ENCODE measurements at places on chromosomes 13 and 19.
A peak's percentile ranks its signal among the peaks of the same experiment; 100 is the strongest.

DNA sequence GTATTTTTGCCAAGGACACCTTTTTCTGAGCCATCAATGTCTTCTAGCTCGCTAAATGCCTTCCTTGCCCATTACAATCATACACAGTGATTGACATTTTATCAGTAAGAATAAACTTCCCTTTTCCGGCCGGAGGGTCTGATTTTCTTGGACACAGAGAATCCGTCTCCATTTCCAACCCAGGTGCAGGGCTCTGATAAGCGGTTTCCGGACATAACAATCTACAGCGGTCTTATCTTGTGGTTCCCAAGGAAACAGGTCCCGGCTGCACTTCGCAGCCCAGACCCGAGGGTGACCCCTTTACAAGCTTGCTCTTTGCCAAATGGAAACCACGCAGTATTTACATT is 5.1 kb upstream of the ZNF77 start:
- no peak for DNase-seq

- DNase-seq = no peak
Measured at GRCh38 chr13:30810261-30810701, 74.9 kb downstream of the ALOX5AP start.

DNA sequence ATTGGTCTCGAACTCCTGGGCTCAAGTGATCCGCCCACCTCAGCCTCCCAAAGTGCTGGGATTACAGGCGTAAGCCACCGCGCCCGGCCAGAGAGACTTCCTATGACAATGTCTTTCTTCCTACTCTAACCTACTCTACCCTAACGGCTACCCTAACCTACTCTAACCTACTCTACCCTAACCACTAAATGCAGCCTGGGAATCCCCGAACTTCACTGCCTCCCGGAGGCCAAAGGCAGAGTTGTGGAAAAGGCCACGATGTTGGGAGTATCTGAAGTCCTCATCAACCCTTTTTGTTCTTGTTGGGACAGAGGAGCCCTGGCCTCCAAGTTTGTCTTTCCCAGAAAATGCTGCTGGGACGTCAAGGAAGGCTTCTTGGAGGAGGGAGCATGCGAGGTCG is 967 bp upstream of the NR2C2AP start:
- no peak for DNase-seq

GRCh38 chr19:8115805-8116396 is 33.5 kb downstream of the FBN3 start:
- no peak for DNase-seq

DNA sequence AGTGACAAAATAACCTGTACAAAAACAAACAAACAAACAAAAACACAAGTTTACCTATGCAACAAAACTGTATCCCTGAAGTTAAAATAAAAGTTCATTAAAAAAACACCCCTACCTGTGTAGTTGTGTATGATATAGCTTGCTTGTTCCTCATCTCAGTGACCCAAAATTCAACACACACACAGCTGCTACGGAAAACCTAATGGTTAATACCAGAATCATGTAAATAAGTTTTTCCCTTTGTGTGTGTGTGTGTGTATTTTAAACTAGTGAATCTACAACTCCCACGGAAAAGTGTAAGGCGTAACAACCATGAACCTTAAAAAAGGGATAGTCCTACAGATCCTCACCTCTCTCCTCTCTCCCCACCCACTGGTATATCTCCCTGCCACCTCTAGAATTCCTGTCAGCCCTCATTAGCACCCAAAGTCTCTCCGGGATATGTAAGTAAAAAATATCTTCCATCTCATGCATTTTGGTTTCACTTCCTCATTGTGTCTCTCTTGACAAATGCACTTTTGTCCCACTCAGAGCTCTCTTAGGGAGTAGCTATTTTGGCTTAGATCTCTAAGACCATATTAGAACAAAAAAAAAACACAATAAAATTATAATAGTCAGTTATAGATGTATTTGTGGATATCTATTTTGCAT is 2236.5 kb downstream of the PCDH9 start:
- DNase-seq = no peak

DNA sequence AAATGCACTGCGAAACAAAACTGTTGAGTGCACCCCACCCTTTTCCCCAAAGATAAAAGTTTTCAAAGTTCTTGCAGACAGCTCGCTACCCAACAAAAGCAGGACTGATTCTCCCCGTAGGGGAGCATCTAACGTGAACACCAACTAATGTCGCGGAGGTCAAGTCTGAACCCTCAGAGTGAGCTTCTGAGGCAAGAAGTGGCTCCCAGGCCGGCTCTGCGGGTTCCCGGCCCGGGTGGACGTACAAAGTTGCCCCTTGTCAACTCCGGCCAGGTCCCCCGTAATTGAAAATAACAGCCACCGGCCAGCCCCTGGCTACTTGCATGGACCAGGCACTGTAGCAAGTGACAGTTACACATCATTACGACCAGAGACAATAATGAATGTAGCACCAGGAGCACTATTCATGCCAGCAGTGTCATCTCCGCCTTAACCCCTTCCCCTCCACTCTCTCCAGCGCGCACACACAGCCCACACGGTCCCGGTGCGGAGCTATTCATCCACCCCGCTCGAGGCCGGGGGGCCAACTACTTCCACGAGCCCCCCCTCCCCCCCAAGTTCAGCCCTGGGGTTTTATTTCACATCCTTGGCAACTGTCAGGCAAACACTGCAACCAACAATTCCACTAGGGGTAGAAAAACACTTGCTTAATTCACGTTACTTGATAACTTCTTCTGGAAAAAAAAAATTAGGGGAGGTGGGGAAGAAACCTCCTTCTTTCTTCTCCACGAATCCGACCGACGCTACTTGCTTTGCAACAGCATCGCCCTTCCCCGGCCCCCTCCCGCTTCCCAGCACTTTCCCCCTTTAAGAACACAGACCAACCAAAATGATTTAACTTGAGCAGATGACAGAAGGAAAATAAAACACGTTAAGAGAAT is 1.2 kb downstream of the KLF12 start:
- peak; percentile 28 for DNase-seq

GRCh38 chr13:102472650-102473049 is 70.8 kb upstream of the FGF14 start:
- no peak for DNase-seq
